T-helper 1 cell (primary cell): ENCODE measurements at places on chromosomes 5 and 9.

DNA sequence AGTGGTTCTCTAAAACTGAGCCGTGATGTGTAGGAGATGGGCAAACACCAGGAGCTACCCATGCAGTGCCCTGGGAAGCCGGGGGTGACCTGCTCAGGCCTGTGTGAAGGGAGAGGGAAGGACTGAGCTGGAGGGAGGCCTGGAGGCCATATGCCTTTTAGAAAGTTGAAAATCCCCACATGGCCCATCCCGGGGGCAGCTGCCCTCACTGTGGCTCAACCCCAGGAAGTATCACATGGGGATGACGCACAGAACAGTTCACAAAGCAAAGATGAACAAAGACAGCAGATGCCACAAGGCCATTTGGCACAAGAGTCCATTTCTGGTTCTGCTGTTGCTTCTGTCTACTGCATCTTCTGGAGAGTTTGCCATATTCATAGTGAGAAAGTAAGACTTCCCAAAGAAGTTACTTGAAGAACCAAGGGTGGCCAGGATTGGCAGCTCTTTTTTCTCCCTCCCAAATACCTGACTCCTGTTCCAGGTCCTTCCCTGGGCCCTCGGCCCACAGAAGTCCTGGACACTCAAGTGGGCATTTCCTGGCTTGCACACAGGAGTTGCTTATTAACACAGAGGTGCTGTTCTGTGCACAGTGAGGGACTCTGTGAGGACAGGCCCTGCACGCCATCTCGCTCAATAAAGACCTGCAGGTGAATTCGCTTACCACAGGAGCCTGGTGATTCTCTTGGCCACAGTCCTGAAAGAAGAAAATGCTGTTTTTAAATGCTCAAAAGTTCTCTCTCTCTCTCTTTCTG, 25.1 kb downstream of the ACSL6 start:
- DNase-seq, result no peak

- no peak for DNase-seq
Observed at GRCh38 chr9:68998385-68998784, 15.5 kb downstream of the PRKACG start.

DNA sequence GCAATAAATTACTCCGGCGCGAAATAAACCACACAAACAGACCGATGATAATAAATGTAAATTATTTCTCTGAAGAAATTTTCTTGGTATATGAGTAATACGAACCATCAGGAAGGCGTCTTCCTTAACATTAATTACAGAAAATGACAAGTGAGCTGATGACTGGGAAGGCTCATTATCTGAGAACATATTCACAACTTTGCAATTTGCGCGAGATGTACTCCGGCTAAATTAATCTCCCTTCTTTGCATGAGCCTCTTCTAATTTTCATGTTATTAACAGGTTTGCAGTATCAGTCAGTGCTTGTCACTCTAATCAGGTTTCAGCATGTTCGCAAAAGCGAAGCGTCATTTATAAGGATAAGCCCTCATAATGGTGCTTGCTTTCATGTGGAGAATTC, 218.9 kb upstream of the MVB12B start:
- DNase-seq, result no peak

- DNase-seq, result no peak
Observed at GRCh38 chr5:123455640-123456039, 32.4 kb upstream of the CEP120 start.

DNA sequence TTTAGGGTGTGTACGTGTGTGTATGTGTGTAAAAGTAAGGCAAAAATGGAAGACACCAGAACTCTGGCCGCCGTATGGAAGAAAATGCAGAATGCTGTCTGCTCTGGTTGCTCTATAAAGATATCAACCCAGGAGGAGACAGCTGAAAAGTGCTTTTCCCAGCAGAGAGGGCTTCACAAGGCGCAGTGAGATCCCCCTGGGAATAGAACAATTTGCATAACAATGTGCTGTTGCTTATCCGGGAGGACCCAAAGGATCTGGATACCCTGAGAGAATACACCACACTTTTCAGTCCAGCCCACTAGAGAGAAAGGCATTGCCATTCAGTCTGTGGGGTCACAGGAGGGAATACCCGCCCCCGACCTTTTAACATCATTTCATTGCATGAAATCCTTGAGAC, 230.6 kb downstream of the EBF1 start:
- no peak for DNase-seq

- no peak for DNase-seq
Observed at GRCh38 chr9:90767523-90768100, 34.0 kb upstream of the SYK start.

- no peak for DNase-seq
Observed at GRCh38 chr5:150801117-150801927, 22.8 kb downstream of the SMIM3 start.

GRCh38 chr5:1971944-1972343, 89.2 kb upstream of the IRX4 start:
- DNase-seq, result no peak

- DNase-seq, result no peak
Observed at GRCh38 chr5:178627259-178627598, 379 bp upstream of the CLK4 start.

GRCh38 chr9:98897745-98898144, 46.0 kb upstream of the COL15A1 start:
- no peak for DNase-seq

- DNase-seq, result no peak
Observed at GRCh38 chr9:132099741-132100407, 20.2 kb upstream of the MED27 start.

DNA sequence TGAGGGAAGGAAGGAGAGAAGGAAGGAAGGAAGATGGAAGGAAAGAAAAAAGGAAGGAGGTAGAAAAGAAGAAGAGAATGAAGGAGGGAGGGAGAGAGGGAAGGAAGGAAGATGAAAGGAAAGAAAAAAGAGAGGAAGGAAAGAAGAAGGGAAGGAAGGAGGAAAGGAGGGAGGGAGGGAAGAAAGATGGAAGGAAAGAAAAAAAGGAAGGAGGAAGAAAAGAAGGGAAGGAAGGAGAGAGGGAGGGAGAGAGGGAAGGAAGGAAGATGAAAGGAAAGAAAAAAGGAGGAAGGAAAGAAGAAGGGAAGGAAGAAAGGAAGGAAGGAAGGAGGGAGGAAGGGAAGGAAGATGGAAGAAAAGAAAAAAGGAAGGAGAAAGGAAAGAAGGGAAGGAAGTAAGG, 184.4 kb upstream of the TRIM32 start:
- no peak for DNase-seq
